ENCODE measurements at places on chromosomes 11 and 22.
A peak's percentile ranks its signal among the peaks of the same experiment; 100 is the strongest.

DNA sequence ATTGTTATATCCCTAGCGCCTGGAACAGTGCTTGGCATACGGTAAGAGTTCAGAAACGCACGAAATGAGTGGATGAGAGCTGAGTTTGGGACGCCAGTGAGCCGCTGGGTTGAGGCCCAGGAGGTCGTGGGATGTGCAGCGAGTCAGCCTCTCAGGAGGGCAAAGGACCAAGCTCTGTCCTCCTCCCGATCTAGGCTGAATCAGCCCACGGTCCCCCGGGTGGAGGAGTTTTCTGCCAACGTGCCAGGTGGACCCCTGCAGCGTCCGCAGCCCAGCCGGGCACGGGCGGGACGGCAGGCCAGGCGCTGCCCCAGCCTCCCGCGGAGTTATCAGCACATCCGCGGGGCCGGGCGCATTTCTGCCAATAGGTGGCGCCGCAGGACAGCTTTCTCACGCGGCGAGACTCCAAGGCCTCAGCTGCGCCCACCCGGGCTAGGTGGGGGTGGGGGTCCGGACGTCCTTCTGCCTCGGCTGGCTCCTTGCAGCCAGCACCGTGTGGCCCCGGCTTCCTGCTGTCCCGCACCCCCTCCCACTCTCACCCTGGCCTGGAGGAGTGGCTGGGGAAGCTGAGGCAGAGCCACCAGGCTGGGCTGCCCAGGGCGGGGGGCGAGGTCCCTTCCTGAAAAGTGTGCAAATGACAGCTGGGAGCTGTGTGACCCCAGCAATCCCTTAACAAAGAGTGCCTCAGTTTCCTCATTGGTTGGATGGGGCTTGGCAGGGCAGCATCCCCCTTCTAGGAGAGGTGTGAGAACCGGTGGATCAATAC, 2.2 kb upstream of the RPS19BP1 start:
- peak; percentile 70 for DNase-seq

DNA sequence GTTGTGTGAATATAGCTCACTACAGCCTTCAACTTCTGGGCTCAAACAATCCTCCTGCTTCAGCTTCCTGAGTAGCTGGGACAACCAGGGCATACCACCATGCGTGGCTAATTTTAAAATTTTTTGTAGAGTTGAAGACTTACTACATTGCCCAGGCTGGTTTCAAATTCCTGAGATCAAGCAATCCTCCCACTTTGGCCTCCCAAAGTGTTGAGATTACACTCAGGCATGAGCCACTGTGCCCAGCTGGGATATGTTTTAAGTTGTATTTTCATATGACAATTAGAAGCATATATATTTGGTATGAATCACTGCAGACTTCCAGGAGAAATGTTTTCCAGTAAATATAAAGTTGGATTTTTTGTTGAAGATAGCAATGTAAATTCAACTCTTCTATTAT, 15.4 kb downstream of the DDX10 start:
- DNase-seq: no peak

GRCh38 chr11:18548001-18548400, 21.3 kb upstream of the TSG101 start:
- no peak for DNase-seq

- no peak for DNase-seq
Observed at GRCh38 chr11:83195143-83195466, 1.6 kb downstream of the ANKRD42 start.

- DNase-seq: no peak
Observed at GRCh38 chr22:23845265-23846080, 6.7 kb upstream of the DERL3 start.

DNA sequence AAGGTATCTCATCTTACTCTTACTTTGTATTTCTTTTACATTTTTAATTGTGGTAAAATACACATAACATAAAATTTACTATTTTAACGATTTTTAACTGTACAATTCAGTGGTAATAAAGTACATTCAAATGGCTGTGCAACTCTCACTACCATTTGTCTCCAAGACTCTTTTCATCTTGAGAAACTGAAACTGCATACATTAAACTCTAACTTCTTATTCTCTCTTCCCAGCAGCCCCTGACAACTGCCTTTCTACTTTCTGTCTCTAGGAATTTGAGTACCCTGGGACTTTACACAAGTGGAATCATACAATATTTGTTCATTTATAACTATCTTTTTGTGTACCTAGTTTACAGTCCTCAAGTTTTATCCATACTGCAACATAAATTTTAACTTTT, 725.8 kb upstream of the KIRREL3 start:
- no peak for DNase-seq

- no peak for DNase-seq
Observed at GRCh38 chr11:65352783-65353182, 1.8 kb upstream of the TIGD3 start.

DNA sequence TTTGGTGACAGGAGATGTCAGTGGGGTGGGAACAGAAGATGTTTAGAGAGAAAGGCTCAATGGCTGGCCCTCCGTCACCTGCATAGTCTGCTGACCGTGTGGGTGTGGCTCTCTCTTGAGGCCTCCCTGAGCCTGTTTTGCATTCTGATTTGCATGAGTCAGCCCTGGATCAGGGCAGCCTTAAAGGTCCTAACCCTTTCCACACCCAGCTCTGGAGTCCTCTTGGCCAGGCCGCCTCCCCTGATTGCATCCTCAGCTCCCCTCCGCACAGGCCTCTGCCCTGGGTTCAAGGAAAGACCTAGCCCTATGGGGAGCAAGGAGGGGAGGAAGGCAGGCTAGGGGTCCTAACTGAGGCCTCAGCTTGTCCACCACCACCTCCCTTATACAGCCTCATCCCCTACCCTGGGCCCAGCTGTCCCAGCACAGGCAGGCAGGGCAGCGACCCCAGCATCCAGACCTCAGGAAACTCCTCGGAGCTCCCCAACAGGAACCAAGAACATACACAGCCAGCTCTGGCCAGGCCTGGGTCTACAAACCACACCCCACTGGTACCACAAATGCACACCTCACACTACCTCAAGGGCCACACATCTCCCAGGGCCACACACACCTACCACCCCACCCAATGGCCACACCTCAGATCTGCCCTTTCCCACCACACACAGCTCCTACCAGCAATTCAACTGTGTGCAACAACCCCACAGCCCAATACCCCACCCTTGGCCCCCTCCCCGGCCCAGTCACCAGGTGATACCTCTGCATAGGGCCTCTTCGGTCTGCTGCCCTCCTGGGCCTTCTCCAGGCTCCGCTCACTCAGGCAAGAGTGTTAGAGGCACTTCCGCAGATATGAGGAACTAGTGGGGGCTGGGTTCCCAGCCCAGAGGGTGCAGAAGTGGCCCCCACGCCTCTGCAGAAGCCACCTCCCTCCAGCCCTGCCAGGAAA, 13.7 kb downstream of the ARAP1 start:
- DNase-seq: peak; percentile 66
